ENCODE measurements at places on chromosomes 2 and 18.

GRCh38 chr18:79525556-79526467 is 130.1 kb downstream of the NFATC1 start:
- DNase-seq = no peak

GRCh38 chr2:59171019-59171418 is 929.9 kb upstream of the FANCL start:
- DNase-seq = no peak

DNA sequence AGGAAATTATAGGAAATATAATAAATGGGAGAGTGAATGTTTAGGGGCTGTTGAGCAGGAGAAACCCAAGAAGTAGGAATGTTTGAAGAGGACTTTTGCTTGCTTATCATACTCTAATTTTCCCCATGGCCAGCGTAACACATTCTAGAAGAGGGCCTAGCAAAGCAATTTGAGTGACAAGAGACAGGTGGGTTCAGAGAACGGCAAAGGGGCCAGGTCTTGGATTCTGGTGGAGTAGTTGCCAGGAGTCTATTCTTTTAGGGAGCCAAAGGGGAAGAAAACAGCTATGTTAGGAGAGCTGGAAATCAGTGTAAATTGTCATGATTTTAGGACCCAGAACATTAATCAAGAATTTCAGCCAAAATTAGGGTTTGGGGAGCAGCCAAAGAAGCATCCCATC is 96.5 kb downstream of the COL5A2 start:
- DNase-seq = no peak

GRCh38 chr2:57534358-57534757 is 512.2 kb upstream of the VRK2 start:
- DNase-seq = no peak

DNA sequence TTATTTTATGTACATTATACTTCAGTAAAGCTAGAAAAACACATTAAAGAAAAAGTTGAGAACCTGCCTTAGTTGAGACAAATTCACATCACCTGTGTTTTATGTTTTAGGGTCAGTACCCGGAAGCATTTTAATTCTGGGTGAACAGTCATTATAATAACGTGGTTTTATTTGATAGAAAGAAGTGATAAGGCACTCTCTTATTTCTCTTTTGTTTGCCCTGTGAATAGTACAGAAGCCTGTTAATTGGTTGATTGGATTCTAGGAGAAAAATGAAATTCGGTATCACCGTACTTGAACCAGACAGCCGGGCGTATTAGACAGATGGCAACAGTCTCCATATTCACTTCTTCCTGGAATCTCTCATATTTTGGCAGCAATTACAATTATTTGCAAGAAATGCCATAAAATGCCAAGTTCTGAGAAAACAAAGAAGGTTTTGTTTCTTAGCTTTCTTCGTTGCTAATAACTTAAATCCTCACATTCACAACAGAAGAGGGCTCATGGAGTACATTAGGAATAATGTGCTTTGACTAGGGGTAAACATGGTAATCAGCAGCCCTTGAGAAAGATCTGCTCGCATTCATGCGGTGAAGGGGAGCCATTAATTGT is 168.7 kb upstream of the RASGRP3 start:
- no peak for DNase-seq

DNA sequence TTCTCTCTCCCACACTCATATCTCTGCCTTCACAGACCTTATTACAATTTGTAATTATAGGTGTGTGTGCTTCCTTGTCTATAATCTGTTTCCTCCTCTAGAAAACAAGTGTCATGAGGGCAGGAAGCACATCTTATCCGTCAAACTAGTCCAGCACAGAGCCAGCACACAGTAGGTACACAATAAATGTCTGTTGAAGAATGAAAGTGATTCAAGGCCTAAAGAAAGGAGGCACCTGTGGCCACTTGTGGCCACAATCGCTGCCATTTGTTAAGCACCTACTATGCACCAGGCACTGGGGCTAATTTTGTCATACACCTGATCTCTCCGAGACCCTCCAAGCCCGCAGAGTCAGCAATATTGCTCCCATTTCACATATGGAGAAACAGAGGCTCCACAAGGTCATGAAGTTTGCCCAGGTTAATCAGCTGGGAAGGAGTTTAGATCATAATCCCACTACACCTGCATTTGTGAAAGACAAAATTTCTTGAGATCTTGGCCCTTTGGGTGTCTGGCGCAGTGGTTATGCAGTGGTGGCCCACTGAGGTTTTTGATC is 78.4 kb downstream of the TNS1 start:
- no peak for DNase-seq

GRCh38 chr2:185676316-185676715 is 62.3 kb upstream of the FSIP2 start:
- DNase-seq = no peak

DNA sequence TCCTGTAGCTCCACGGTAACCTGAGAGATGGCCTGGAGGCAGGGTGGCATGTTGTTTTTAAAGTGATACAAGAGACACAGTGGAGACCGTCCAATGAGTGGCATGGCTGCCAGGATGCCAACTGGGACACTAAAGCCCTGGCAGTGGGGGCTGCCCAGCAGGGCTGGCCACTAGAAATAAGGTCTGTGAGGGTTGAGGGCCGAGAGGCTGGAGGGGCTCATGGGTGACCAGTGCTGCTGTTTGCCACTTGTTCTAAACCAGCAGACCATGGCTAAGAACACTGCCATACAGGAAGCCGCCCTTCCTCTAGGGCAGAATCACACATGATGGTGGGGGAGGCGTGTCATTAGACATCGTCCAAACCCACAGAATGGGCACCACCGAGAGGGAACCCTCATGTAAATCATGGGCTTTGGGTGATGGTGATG is 71.9 kb downstream of the ALPK2 start:
- DNase-seq = no peak

DNA sequence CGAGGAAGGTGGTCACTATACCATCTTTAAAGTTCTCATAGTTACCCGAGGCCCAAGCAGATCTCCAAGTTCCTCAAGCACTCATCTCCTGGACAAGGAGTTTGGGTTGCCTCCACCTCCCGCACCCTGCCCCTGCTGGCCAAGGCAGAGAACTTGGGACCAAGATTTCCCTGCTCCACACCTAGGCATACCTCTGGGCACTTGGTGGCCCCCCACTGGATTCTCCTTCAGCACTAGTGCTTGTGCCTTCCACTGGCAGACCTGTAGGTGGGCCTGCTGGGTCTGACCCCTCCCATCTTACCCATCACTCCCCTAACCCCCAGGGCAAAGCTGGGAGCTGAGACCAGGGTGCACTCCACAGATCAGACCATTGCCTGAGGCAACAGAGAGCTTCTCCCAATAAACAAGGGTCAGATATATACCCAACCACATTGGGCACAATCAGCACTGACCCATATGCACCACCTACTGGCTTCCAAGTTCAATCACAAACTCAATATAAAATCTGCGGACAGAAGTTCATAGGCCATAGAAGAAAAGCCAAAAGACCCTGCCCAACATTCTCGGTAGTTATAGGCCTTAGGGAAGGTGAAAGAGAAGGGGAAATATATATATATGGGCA is 244.2 kb downstream of the EXOC6B start:
- no peak for DNase-seq

DNA sequence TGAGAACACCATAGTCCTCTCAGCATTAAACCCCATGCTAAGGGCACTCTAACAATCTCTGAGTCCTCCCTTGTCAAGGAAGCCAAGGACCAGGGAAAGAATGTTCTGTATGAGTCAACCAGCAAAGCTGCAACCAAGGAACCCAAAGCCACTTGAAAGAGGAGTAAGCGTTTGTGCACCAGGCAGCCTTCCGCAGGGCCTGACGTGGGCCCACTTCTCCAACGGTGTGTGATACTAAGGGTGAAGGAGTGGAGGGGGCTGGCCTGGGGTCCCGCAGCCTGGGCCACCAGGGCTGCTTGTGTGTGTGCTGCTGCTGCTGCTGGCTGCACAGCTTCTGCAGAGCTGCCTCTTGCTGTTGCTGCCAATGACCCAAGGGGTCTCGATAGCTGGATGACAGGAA is 30.1 kb upstream of the GALNT14 start:
- DNase-seq = no peak

DNA sequence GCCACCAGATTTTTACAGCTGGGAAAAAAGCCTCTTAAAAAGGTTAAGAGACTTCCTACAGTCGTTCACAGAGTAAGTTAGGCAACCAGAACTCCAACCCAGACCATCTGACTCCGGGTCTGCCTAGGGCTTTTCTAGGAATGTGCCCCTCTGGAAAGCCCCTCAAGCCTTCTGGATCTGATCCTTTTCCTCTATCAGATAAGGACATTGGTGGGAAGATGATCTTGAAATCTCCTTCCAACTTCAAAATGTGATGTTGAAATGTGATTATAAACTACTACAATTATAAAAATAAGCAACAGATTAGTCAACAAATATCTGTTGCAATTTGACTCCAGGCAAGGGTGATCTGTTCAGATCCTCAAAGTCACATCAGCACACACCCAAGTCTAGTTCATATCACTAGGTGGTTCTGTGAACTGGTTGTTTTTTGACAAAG is 270.4 kb downstream of the ARHGAP15 start:
- DNase-seq = no peak

DNA sequence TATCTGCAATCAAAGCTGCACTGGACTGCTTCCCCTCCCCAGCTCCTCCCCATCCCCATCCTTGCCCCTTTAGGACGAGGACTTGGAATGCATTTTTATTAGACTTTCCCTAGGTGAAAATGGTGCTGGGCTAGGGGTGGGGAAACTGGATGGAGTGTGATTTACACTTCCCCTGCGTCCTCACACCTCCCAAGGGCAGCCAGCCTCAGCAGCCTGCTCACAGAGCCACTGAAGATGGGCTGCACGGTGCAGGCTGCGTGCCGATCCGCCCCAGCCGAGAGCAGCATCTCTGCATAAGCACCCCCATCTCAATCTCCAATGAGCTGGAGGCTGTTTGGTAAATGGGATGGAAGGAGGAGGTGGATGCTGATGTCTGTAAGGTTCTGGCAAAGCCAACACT is 87.6 kb downstream of the ZBTB7C start:
- no peak for DNase-seq

GRCh38 chr2:205996161-205996560 is 89.8 kb downstream of the INO80D start:
- DNase-seq = no peak

- peak; percentile 1 for DNase-seq
Observed at GRCh38 chr2:8803658-8804379, 33.6 kb downstream of the KIDINS220 start.

DNA sequence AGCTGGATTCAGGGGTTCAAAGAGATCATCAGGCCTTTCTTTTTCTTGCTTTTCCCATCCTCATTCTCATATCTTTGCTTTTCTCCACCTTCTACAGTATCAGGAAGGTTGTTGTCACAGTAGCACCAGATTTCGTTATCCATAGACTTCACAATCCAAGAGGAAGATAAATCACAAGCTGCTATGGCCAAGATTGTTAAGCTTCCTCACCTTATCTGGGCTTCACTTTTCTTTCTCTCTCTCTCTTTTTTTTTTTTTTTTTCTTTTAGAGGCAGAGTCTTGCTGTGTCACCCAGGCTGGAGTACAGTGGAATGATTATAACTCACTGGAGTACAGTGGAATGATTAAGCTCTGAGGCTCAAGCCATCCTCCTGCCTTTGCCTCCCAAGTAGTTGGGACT is 93.5 kb downstream of the TTC27 start:
- no peak for DNase-seq

DNA sequence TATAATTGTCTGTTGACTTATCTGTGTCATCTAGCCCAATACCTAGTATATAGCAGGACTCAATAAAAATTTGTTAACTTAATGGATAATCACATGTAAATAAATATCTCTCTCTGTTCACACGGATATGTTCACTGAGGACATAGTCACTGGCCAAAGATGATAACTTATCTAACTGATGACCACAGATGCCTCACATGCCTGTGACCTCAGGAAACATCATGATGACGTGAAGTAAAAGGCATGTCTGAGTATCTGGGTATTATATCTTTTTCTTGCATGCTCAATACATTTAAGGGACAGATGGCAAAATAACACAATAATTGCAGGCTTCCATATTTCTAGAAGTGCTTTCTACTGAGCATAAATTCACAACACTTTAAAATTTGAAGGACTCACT is 41.4 kb upstream of the PARD3B start:
- DNase-seq = no peak

GRCh38 chr2:50987616-50988313 is 44.2 kb downstream of the NRXN1 start:
- DNase-seq = no peak

DNA sequence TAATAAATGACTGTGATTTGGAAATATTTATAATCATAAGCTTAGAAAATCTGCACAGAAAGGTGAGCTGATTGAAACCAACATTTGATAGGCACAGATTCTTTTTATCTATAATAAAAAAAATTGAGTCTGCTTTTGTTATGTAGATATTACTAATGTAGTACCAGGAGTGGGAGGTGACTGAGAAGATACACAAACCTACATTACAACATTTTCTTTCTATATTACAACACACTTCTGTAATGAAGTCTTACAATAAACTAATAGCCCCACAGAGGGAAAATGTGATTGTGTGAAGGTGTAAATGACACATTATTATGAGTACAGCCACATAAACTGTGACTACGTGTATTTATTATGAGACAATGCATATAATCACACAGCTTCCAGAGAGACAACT is 241.6 kb downstream of the PIEZO2 start:
- DNase-seq = no peak

DNA sequence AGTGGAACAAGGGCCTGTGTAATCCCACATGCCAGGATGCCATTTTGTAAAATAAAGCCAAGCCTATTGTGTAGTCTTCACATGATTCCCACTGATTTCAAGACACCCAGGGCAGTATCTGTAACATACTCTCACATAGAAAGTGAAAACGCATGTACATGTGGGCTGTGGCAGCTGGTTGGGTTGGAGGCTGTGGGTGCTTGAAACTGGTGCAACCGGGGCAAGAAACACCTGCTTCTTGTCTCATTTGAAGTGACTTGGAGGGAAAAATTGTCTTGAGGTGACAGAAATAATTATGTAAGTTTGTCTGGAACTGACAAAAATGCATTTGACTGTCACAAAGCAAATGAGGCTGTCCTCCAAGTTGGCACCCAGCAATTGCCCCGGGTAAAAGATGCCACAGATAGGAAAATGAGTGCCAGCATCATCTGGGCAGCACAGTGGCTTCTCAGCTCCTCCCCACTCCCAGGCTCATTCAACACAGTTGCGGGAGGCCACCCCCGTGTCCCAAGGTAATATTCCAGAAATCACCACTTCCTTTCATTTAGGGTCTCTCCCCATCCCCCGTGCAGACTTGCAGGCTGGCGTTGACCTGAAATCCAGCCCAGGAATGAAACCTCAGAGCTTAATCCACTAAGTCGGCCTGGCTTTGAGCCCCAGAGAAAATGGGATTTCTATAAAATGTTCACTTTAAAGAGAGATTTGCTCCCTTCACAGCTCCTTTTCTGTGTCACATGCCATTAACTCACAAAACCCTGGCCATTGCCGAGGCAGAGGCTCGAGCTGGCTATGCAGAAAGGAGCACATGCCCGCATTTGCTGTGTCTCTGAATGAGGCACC is 293.9 kb upstream of the PARD3B start:
- DNase-seq = no peak

- DNase-seq = no peak
Observed at GRCh38 chr2:59569124-59569523, 984.3 kb downstream of the BCL11A start.

GRCh38 chr2:55616551-55617174 is 759 bp downstream of the PPP4R3B start:
- peak; percentile 45 for DNase-seq
